ENCODE measurements at places on chromosomes 4 and X.

- DNase-seq, result no peak
Measured at GRCh38 chrX:1598876-1599790, 7.7 kb downstream of the AKAP17A start.

DNA sequence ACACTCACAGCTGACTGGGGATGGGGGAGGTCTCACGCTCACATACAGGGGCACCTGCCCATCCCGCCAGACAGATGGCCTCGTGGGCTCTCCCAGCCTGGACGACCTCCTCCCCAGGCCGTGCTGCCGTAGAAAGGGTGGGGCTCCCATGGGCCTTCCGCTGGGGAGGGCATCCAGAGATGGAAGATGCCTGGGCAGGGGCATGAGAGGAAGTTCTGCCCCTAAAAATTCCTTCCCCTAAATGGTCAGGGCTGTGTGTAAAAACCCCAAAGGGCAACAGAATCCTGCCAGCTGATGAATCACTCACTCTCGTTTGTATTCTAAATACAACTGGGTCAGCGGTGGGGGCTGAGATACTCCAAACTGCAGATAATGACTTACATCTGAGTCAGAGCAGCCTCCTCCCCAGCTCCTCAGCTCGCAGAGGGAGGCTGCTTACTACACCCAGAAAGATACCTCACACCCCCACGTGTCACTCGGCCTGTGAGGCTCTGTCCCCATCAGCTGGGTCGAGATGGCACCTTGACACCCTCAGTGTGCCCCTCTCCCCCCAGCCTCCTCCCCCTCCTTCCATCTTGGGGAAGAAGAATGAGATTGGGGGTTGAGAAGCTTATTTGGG is 10.1 kb downstream of the WDR1 start:
- peak; percentile 91 for DNase-seq

- no peak for DNase-seq
Measured at GRCh38 chr4:188002751-188003150, 7.2 kb downstream of the ZFP42 start.

- no peak for DNase-seq
Measured at GRCh38 chrX:39633293-39633692, 464.5 kb downstream of the BCOR start.

- no peak for DNase-seq
Measured at GRCh38 chr4:166882221-166882620, 352.1 kb downstream of the SPOCK3 start.

DNA sequence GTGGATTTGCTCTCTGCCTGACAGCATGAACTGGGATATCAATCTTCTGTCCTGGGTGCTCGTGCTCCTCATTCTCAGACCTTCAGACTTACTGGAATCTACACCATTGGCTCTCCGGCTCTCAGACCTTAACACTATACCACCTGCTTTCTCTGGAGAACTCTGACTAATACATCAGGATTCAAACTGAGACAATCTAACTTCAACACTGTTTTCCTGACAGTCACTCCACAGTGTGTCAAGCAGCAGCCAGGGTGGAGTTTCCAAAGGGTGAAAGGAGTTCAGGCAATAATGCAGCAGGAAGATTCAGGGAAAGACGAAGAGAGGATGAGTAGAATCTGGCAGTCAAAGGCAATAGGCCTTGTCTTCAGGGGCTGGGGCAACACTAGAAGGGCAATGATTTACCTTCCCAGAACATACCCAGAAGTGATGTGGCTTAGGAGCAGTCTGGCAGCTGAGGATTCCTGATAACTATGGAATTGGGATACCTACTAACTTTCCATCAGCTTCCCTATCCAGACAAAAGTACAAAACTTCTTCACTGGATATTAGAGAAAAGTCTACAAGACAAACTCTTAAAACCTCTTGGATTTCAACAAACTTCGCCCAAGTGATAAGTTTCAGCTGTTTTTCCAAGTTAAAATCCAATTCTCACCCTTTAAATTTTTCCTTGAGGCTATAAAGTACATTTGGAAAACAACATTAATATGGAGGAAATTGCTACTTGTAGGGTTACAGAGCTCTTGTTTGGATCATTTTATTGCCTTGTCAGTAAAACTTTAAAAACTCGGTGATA is 58.4 kb upstream of the SLIT2 start:
- DNase-seq, result peak; percentile 39

- peak; percentile 49 for DNase-seq
Measured at GRCh38 chr4:168618577-168619265, 121.9 kb downstream of the PALLD start.

DNA sequence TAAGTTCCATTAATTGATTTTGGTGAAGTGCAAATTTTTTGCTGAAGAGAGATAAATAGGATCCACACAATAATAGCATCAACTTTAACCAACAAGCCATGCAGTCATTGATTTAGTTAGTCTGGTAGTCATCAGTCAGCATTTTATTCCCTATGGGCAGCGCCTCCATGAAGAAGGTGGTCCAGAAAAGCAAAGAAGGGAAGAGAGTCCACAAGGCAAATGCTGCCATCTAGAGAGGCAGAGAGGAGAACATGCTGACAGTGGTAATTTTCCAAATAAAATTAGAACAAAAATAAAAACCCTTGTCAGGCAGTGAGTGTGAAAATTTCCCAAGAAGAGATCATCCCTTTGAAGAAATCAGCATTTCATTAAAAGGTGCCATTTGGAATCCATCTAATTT is 366.7 kb upstream of the FAM241A start:
- no peak for DNase-seq

DNA sequence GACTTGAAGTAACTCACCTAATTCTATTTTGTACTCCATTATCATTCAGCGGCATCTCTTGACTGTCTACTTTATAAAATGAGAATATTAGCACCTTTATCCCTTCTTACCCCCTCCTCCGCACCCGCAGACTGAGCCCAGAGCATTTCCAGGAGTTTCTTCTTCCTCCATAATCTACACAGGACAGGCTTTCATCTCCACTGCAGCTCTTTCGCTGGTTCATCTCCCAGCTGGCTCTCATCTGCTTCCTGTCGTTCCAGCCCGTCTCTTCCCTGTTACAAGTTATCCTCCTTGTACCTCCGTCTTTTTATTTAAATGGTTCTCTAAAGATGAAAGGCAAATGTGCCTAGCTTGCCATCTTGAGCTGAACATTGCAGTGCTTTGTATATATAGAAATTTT is 39.8 kb downstream of the GALNT7 start:
- DNase-seq, result no peak

GRCh38 chr4:184237612-184238011 is 19.9 kb upstream of the ENPP6 start:
- DNase-seq, result no peak

- no peak for DNase-seq
Measured at GRCh38 chr4:118337954-118338353, 14.8 kb downstream of the PRSS12 start.

GRCh38 chrX:33183361-33183760 is 28.0 kb downstream of the DMD start:
- DNase-seq, result no peak

DNA sequence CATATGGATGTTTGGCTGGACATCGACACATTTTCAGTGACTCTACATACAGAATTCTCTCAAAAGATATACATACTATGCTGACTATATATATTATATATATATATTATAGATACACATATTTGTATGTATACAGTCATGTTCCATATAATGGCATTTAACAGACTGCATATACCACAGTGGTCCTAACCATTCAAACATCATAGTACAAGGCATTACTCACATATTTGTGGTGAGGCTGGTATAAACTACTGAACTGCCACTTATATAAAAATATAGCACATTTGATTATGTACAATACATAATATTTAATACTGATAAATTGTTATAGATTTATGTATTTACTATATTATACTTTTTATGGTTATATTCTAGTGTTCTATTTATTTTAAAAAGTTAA is 168.5 kb downstream of the IL15 start:
- no peak for DNase-seq

- no peak for DNase-seq
Measured at GRCh38 chr4:138790706-138791340, 224.8 kb upstream of the NOCT start.

- DNase-seq, result peak; percentile 39
Measured at GRCh38 chr4:47705326-47705981, 132.4 kb downstream of the CORIN start.

- DNase-seq, result peak; percentile 28
Measured at GRCh38 chr4:86706923-86707597, 112.9 kb downstream of the PTPN13 start.

GRCh38 chr4:150242820-150243458 is 164.7 kb downstream of the DCLK2 start:
- peak; percentile 31 for DNase-seq

DNA sequence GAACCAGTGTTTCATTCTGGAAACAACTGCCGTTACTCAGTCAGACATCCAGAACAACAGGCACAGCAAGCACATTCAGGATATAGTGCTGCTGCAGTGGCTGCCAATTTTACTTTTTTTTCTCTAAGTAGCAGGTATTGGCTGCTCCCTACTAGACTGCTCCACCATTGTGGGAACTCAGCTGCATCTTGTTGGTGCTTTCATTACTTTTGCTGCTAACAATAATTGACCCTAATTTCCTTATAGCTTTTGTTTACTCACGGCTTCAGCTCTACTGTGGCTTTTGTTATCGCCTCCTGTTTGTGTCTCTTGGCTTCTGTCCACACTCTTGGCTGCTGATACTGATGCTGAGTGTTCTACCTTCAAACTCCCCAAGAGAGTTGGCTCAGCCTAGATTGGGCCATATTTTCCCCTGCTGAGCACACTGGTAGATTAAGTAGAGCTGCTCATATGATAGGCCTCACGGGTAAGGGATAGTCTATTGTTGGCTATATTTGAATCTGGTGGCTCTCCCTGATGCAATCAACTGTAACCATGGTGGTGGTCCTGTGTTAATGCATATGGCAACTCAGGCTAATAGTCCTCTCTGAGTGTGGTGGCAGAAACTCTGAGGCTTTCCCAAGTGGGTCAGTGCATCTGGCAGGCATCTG is 44.5 kb upstream of the IL2 start:
- no peak for DNase-seq

DNA sequence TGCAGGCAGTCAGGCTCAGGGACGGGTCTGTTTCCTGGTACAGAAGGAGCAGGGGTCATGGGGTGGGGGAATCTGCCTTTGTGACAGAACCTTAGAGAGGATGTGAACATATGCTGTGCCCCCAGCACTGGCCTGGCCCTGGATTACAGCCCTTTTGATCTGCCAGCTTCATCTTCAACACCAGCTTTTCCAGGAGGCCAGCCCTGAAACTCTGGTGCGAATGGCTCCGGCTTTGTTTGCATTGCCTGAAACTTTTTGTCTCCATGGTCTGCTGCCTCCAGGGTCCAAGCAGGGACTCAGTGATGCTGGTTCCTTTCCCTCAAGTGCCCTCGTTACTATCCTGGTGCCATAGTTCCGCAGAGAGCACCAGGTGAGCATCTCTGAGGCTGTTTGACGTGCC is 2.1 kb downstream of the CNGA2 start:
- no peak for DNase-seq

- DNase-seq, result no peak
Measured at GRCh38 chr4:7909463-7910262, 30.0 kb downstream of the AFAP1 start.
